ENCODE measurements at places on chromosomes 3 and 15.

GRCh38 chr15:86135041-86135440, 55.4 kb downstream of the AGBL1 start:
- DNase-seq, result no peak

DNA sequence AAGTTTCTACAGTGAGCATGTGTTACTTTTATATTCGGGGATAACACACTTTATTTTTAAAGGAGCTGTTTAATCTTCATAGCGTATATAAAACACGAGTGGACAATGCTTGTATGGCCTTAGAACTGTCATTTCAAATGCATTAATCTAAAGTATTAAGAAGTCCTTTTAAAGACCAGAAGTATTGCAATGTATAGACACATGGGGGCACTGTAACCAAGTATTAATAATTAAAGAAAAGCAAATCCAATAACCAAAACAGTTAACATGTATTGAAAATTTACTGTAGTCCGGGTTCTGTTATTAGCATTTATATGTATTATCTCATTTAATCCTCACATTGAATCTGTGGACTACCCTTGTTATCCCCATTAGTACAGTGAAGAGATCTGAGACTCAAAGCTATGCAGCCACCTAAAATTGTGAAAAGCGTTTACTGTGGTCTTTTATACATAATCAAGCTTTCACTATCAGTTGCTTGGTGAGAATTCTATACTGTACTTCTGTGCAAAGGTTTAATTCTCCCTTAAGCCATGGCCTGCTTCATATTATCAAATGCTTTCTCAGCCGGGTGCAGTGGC, 10.1 kb downstream of the ARL14 start:
- no peak for DNase-seq

- DNase-seq, result no peak
These were observed 125.5 kb upstream of the NMNAT3 start for GRCh38 chr3:139803294-139803693.

DNA sequence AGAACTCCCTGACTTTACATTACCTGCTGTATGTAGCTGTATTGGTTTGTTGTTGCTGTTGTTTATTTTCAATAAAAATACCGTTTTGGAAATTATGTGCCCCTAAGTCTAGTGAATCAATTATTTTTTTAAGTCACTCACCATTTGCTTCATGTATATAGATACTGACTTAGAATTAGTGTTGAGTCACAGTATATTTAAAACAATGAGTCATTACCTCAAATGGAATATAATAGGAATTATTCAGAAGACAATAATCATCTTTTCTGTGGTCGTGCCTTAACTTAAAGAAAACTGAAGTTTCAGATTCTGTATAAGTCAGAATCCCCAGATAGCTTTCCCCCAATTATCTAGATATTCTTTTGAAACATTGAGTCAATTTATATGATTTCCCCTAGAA, 21.0 kb upstream of the ALDH1A2 start:
- DNase-seq, result no peak

Data from SHP77 treated with DMSO at 0.1 percent for 48 hours (cell line).